ENCODE measurements at places on chromosomes 3 and 15.
A peak's percentile ranks its signal among the peaks of the same experiment; 100 is the strongest.

- no peak overlapping the region for H3K4me3 ChIP-seq
- no peaks in the 10 kb centered on the region for H3K4me1 ChIP-seq
- H3K27ac ChIP-seq, result no peak overlapping the region
- no peaks in the 10 kb centered on the region for H3K27me3 ChIP-seq
Measured at GRCh38 chr3:57160076-57160764, 4.9 kb downstream of the IL17RD start.

- peaks cover 14% of the 10 kb centered on the region for H3K4me1 ChIP-seq
- no peak overlapping the region for H3K4me3 ChIP-seq
- H3K27me3 ChIP-seq, result no peaks in the 10 kb centered on the region
- no peak for DNase-seq
Measured at GRCh38 chr3:153089620-153090019, 72.4 kb upstream of the RAP2B start.

DNA sequence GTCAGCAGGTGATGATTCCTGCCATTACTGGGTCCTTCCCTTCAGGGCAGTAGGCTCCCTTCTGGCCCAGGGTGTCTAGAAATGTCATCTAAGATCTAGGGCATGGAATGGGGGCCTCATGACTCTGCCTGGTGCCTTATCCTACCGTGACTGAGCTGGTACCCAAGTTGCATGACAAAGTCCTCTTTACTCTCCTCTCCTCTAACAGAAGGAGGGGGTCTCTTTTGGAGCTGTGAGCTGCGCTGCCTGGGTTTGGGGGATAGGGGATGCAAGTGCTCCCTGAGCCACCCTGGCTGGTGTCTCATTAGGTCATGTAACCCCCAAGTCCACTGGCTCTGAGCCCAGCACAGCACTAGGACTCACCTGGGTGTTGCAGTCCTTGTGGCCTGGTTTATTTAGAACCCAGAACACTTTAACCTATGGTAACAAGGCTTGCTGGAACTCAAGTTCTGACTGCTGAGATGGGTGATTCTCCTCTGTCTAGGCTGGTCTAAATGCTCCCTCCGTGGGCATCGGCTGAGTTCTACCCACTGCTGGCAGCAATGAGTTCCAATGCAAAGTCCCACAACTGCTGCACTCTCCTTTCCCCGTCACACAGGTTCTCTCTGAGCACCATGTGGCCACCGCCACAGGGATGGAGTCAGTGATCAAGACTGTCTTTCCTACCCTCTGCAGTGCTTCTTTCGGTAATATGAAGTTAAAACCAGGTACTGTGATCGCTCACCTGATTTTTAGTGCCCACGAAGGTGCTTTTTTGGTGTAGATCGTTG is 34.0 kb downstream of the XXYLT1 start:
- no peaks in the 10 kb centered on the region for H3K36me3 ChIP-seq
- peaks cover 7% of the 10 kb centered on the region for H3K4me1 ChIP-seq
- H3K27ac ChIP-seq, result no peak overlapping the region
- no peak overlapping the region for H3K4me3 ChIP-seq
- no peaks in the 10 kb centered on the region for H3K27me3 ChIP-seq

GRCh38 chr3:53030619-53031449 is 15.0 kb downstream of the SFMBT1 start:
- no peaks in the 10 kb centered on the region for H3K4me1 ChIP-seq
- H3K27ac ChIP-seq, result no peak overlapping the region
- no peak for DNase-seq
- H3K27me3 ChIP-seq, result no peaks in the 10 kb centered on the region
- H3K4me3 ChIP-seq, result no peak overlapping the region
- H3K36me3 ChIP-seq, result no peaks in the 10 kb centered on the region

DNA sequence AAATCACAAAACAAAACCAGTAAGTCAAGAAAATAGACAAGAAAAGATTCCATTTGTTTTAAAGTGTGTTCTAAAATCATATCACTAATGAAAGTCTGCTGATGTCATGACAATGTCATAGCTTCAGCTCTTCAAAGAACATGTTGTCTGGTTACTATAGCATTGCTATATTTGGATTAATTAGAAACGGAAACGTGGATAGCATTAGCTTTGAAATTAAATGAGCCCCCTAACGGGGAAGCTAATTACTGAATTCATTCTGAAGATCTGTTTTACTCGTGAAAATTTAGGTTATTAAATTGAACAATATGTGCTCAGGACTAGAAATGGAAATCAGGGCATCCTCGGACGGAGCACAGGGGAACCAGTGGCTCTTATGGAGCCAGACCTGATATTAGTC is 316.7 kb upstream of the AGTR1 start:
- H3K27ac ChIP-seq, result no peak overlapping the region
- H3K36me3 ChIP-seq, result no peaks in the 10 kb centered on the region
- H3K27me3 ChIP-seq, result no peaks in the 10 kb centered on the region
- H3K4me1 ChIP-seq, result no peaks in the 10 kb centered on the region
- H3K4me3 ChIP-seq, result no peak overlapping the region

DNA sequence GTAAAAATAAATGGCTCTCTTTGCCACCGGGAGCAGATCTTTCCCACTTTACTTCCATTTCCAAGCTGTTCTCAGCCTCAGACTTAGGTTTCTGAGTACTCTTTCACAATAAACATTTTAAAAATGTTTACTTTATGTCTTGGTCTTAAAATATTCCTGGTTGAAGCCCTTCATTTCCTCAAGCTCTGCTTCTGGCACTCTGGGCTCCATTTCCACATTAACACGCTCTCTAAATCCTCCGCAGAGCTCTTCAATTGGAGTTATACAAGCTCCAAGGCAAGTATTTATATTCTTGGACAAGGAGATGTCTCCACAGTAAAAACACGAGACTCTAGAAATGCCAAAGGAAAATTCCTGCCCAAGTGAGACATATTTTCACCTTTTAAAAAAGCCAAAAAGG is 169.3 kb downstream of the GREM1 start:
- no peaks in the 10 kb centered on the region for H3K36me3 ChIP-seq
- no peaks in the 10 kb centered on the region for H3K4me1 ChIP-seq
- no peak overlapping the region for H3K4me3 ChIP-seq
- DNase-seq, result no peak
- no peak overlapping the region for H3K27ac ChIP-seq

GRCh38 chr15:67018026-67018425 is 47.4 kb upstream of the SMAD3 start:
- no peak for DNase-seq
- no peaks in the 10 kb centered on the region for H3K36me3 ChIP-seq
- no peaks in the 10 kb centered on the region for H3K27me3 ChIP-seq

DNA sequence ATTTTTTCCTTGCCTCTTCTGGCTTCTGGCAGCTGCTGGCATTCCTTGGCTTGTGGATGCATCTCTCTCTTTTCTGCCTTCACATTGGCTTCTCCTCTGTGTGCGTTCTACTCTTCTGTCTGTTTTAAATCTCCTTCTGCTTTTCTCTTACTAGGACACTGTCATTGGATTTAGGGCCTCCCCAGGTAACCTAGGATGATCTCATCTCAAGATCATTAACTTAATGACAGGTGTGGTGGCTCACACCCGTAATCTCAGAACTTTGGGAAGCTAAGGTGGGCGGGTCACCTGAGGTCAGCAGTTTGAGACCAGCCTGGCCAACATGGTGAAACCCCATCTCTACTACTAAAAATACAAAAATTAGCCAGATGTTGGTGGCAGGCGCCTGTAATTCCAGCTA is 40.9 kb upstream of the ULK4 start:
- no peaks in the 10 kb centered on the region for H3K4me1 ChIP-seq
- no peak for DNase-seq
- H3K27ac ChIP-seq, result no peak overlapping the region

DNA sequence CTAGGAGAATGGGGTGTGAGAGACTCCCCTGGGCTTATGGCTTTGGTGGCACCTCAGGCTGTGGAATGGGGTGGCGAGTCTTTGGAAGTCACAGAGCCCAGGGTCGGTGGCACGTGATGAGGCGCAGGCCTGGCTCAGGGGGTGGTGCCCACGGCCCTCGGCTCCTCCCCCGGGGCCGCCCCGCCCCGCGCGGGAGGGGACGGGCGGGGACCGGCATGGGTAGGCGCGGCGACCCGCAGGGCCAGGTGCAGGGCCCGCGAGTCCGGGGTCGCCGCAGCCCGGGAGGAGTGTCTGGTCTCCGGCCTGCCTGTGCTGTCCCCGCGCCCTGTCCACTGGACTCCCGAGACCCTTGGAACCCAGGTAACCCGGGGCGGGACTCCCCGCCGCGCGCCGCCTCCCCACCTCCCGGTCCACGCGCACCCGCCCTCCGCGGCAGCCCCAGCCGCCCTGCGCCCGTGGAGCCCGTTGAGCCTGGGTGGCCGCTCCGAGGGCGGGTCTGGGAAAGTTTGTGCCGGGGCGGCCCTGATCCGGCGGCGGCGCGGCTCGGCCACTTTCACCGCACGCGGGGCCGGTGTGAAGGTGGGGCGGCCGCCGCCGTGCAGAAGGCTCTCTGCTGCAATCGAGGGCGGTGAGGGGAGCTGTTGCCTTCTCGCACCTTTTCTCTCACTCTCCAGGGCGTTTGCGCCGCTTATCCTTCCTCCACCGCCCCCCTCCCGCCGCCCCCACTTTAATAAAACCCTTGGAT is at the start of gene PAQR5:
TSS of gene PAQR5 (plus strand) at position 216 of the 745 bp plus-strand sequence. CDS start 61,169 bp downstream, outside the sequence.
- no peaks in the 10 kb centered on the region for H3K36me3 ChIP-seq
- peak within 1 kb of the TSS; percentile 50 for H3K4me3 ChIP-seq
- H3K4me1 ChIP-seq, result no peaks in the 10 kb centered on the region
- no peak within 1 kb of the TSS for H3K27ac ChIP-seq

DNA sequence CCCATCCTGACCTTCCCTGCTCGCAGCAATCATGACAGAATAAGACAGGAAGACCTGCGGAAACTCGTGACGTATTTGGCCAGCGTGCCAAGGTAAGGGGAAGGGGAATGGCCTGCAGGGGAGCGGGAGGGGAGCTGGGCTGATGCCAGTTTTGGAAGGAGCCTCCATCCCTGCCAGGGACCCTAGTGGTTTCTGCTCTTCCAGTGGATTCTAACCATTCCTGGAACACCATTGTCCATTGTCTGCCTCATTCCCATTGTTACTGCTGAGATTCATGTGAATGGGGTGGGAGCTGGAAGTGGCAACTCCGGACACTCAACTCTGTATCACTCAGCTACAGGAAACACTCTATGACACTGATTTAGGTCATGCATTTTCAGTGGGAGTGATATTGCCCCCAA is 242.9 kb upstream of the ROPN1 start:
- peaks cover 19% of the 10 kb centered on the region for H3K27me3 ChIP-seq
- no peaks in the 10 kb centered on the region for H3K4me1 ChIP-seq
- H3K27ac ChIP-seq, result no peak overlapping the region
- DNase-seq, result no peak
- H3K4me3 ChIP-seq, result no peak overlapping the region

DNA sequence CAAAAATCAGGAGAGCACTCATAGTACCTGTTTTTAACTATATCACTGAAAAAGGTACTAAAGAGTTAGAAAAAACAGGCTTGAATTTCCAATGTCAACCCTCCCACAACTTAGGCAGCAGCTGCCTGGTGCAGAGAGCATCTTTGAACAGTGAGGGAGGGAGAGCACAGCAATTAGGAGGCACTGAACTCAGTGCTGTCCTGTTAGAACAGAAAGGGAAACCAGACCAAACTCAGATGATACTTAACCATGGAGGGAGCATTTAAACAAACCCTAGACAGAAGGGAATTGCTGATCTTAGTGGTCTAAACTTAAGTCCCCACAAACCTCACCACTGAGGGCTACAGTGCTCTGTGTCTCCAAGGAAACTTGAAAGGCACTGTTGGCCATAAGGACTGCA is 179.2 kb upstream of the AGTR1 start:
- DNase-seq, result no peak
- no peaks in the 10 kb centered on the region for H3K27me3 ChIP-seq
- H3K4me3 ChIP-seq, result no peak overlapping the region
- no peaks in the 10 kb centered on the region for H3K36me3 ChIP-seq
- H3K4me1 ChIP-seq, result peaks cover 5% of the 10 kb centered on the region

DNA sequence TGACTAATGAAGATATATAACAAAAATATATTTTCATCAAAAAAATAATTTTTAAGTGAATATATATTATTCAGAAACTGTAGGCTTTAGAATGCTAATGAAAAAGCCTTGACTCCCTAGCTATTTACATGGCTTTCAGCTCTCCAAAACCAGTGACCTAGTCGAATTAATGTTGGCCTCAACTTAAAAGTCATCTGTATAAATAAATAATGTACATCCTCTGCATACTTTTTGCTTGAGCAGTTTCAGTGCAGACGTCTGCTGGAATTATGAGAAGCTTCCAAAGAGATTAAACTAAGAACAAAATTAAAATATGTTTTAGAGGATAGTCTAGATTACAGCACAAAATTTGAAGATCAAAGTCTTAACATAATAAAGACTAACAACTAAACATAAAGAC is 520.4 kb upstream of the ALCAM start:
- no peaks in the 10 kb centered on the region for H3K36me3 ChIP-seq
- no peaks in the 10 kb centered on the region for H3K4me1 ChIP-seq
- H3K27ac ChIP-seq, result no peak overlapping the region
- H3K4me3 ChIP-seq, result no peak overlapping the region
- DNase-seq, result no peak

GRCh38 chr3:129618186-129618820 is 11.8 kb upstream of the PLXND1 start:
- no peak overlapping the region for H3K4me3 ChIP-seq
- H3K27ac ChIP-seq, result no peak overlapping the region
- no peaks in the 10 kb centered on the region for H3K36me3 ChIP-seq
- DNase-seq, result no peak
- H3K27me3 ChIP-seq, result no peaks in the 10 kb centered on the region
- H3K4me1 ChIP-seq, result no peaks in the 10 kb centered on the region

DNA sequence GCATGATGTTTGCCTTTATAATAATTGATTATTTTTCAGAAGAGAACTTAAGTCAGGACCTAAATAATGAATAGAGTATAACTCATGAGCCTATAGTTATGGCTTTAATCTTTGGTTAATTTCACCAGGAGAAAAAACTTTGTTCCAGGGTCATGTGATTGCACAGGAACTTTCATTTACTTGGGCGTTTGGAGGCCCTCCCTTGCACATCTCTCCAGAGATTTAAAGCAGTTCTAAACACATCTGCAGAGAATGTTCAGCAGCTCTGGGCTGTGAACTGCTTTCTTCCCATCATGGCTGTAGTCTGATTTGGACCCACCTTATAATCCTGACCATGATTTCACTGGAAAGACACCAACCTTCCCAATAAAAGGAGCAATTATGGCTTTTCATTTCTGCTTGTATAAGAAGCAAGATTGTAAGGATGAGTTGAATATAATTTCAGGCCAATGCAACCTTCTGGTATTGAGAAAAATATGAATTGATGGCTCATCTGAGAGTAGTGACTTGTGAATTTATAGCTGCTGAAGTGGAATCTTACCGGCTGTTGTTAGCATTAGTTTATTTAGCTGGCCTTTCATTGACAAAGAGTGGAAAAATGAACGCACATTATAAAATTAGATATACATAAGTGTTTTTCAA is 80.9 kb upstream of the PRTG start:
- no peak for DNase-seq
- H3K4me1 ChIP-seq, result no peaks in the 10 kb centered on the region
- H3K4me3 ChIP-seq, result no peak overlapping the region
- H3K27me3 ChIP-seq, result no peaks in the 10 kb centered on the region
- peaks cover 10% of the 10 kb centered on the region for H3K36me3 ChIP-seq
- no peak overlapping the region for H3K27ac ChIP-seq

Data from RWPE2 (cell line).